ENCODE measurements at places on chromosomes 2 and 18.

- DNase-seq: no peak
These were observed 146.2 kb downstream of the RPIA start for GRCh38 chr2:88837511-88838160.

DNA sequence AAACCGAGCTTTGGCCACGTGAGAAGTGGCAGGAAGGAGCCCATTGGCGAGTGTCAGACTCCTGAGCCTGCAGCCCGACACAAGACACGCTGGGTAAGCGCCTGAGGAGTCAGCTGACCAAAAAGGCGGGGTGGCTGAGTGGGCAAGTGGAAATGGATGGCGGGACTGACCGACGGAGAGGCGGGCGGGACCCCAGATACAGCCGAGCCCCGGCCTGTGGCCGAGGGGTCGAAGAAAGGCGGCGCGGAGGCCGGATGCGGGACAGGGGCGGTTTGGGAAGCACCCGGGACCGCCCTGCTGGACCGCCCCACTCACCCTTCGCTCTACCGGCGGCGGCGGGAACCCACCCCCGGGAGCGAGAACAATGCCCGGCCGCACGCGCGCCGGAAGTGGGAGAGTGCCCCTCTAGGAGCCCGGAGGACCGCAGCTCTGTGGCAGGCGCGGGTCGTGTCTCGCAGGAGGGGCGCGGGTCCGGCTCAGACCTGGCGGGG lies 22.8 kb downstream of the ZSCAN30 start:
- no peak for DNase-seq

- DNase-seq: no peak
These were observed 279.2 kb upstream of the DCC start for GRCh38 chr18:52060607-52061304.

GRCh38 chr2:187419808-187420207 lies 28.2 kb downstream of the CALCRL start:
- DNase-seq: no peak

DNA sequence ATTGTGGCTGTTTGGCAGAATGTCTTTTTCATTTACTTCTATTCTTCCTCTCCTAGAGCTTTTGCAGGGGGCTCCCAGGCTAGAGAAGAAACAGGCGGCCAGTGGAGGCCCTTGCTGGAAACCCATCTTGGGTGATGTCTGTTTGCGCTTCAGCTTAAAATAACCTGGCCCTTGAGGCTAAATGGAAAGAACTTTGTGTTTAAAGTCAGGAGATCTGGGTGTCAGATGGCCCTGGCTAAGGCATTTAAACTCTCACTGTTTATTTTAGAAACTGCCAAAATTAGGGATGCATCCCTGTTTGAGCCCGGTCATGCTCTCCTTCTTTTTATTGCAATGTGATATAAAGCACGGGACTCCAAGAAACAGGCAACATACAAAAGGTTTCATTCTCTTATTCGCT lies 118.4 kb upstream of the RMP24 start:
- DNase-seq: no peak

- no peak for DNase-seq
These were observed 544.9 kb upstream of the SETBP1 start for GRCh38 chr18:44135741-44136140.

DNA sequence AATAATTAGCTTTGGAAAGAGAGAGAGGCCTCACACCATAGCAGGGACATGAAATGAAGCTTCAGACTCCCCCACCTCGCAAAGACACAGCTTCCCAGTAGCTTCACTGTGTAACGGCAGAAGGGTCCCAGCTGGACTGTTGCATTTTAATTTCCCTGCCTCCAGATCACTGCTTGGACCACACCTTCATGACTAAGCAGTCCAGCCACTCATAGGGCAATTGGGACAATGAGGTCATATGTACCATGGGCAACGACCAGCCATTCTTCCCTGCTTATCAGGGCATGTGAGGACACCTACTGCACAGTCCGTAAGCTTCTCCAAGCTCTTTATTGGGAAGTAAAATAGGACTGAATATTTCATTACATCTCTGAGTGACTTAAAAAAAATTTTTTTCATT lies 183.0 kb downstream of the MREG start:
- no peak for DNase-seq

GRCh38 chr2:37340637-37341036 lies 3.8 kb upstream of the QPCT start:
- DNase-seq: no peak

GRCh38 chr2:168731616-168732015 lies 70.8 kb upstream of the NOSTRIN start:
- no peak for DNase-seq
